T-helper 1 cell treated with Interleukin-12 subunit alpha and Interleukin-12 subunit beta and Interleukin-4 antibody, amounts not matched to agents 30 ng/mL and 1 ng/mL, for 36 hours (primary cell): ENCODE measurements at places on chromosomes 7 and 10. TPM values are rescaled to one million over a fixed set of nuclear protein-coding genes. Genes with fewer than 3 reads are reported as not detected.

The BUD23 gene
- 72.8 and 78.7 TPM in 2 replicates for total RNA-seq

The CAMK2B gene
- total RNA-seq: 0.27 TPM in 1 of 2 replicates, not detected in the other

The TRIM50 gene
- total RNA-seq: not detected in 2 replicates

The GPER1 gene
- not detected in 2 replicates for total RNA-seq

The RRP12 gene
- total RNA-seq: 36.9 and 39.0 TPM in 2 replicates

The PON1 gene
- total RNA-seq: not detected in 2 replicates

The LRIT1 gene
- total RNA-seq: not detected in 2 replicates

The UPF2 gene
- total RNA-seq: 37.1 and 38.1 TPM in 2 replicates

The CALML5 gene
- not detected in 2 replicates for total RNA-seq

The MALRD1 gene
- not detected in 2 replicates for total RNA-seq

The MINDY4 gene
- total RNA-seq: 0.66 and 0.78 TPM in 2 replicates

The CRPPA gene
- total RNA-seq: 0.63 and 1.1 TPM in 2 replicates

The NEUROG3 gene
- not detected in 2 replicates for total RNA-seq

The SLC39A12 gene
- not detected in 2 replicates for total RNA-seq

The NRP1 gene
- 1.4 and 3.4 TPM in 2 replicates for total RNA-seq
